ENCODE measurements at places on chromosomes 13 and 19. TPM values are rescaled to one million over a fixed set of nuclear protein-coding genes. Genes with fewer than 3 reads are reported as not detected.

DNA sequence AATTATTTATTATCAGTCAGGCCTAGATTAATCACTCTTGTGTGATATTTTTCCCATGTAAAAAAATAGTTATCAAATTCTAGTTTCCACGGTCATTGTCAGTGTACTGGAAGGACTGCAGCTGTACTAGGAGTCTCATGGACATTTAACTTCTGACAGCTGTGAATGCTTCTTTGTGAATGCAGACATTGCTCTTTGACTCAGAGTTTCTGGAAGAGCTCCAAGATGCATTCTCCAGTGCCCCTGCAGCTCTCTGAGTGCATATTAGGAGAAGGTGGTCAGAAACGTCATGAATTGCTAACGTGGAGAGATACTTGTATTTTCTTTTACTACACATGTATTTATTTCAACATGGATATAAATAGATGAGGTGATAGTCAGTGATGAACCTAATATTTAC lies 9.7 kb upstream of the SLITRK5 start:
- no peaks in the 10 kb centered on the region for H3K36me3 ChIP-seq
- no peak overlapping the region for H3K4me3 ChIP-seq

- no peak overlapping the region for H3K27ac ChIP-seq
- DNase-seq, result no peak
- H3K27me3 ChIP-seq, result no peaks in the 10 kb centered on the region
- no peak overlapping the region for H3K4me3 ChIP-seq
These were observed 161.4 kb downstream of the MTUS2 start for GRCh38 chr13:28981530-28981929.

GRCh38 chr13:32790731-32791130 lies 204.5 kb downstream of the PDS5B start:
- no peak for DNase-seq
- H3K27ac ChIP-seq, result no peak overlapping the region
- no peak overlapping the region for H3K4me3 ChIP-seq

GRCh38 chr19:14450168-14450874 lies 17.2 kb downstream of the PKN1 start:
- H3K27ac ChIP-seq, result no peak overlapping the region
- no peaks in the 10 kb centered on the region for H3K27me3 ChIP-seq
- peaks cover 82% of the 10 kb centered on the region for H3K36me3 ChIP-seq
- DNase-seq, result peak; percentile 74

DNA sequence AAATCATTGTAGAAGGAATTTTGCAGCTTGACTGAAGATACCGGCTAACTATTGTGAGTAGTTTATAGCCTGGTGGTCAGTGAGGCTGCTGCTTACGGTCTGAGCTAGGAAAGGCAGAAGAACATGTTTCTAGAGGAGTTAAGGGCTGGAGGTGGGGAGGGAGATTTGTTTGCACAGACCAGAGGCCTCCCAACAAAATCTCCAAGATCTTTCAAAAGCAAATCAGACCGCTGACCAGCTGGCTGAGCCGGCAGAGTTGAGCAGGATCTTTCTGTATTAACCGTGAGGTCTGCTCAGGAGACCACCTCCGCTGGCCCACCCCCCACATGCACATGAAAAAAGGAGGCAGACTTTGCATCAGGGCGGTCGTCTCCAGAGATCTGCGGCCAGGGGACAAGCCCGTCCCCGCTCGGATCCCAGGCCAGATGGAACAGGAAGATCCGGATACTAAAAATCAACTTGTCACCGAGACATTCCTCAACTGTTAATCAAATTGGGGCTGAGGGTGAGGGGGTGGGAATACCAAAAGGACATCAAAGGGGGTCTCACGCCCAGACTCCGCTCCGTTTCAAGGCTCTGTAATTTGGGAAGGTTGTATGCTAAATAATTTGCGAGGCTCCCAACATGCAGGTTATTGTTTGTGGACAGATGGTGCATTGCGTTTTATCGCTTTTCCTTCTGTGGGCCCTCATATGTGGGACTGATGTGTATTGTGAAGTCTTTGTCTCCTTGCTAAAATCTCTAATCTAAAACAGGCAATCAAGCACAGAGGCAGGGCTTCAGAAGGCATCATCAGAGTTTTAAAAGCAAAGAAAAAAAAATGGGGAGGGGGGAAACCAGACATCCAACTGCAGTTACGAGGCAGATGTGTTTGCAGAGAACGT lies 319.0 kb downstream of the ZNF536 start:
- DNase-seq, result no peak
- H3K27me3 ChIP-seq, result peaks cover 21% of the 10 kb centered on the region
- no peak overlapping the region for H3K4me3 ChIP-seq
- H3K36me3 ChIP-seq, result no peaks in the 10 kb centered on the region
- no peak overlapping the region for H3K27ac ChIP-seq

DNA sequence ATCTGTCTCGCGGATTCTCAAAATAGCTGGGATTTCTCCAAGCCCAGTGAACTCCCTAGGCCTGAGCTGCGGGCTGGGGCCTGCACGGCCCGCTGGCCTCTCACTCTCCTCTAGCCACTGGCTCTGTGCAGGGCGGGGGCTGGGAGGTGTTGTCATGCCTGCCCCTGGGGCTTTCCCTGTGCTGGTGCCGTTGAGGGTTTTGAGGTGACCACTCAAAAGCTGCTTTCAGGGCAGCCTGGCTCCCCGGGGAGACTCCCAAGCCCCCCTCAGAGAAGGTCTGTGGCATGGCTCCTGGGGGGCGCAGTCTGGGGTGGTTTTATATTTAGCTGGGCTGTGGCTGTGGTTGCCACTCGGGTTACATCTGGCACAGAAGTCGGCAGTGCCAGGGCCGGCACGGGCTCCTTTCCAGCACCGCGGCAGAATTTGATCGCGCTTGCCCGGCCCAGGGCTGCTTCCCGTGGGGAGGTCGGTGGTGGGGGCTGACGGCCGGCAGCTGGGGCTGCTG lies 10.0 kb downstream of the NDUFB7 start:
- no peak for DNase-seq
- H3K4me3 ChIP-seq, result no peak overlapping the region
- H3K4me1 ChIP-seq, result peaks cover 50% of the 10 kb centered on the region
- peak overlapping the region; percentile 50 for H3K27ac ChIP-seq

DNA sequence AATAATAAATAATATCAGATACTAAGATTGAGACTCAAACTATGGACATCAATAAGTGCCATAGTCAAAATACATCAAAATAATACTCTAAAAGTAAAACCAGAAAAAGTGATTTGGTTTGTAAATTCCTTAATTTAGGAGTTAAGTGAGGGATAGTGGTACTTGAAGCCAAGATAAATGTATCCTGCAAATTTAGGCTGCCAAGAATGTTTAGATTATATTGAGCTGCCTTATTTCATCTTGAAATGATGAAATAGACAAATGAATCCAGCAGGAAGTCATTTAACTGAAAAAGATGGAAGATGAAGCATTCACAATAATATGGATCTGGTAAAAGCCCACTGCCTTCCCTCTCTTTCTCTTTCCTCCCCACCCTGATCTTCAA lies 112.3 kb downstream of the LRCH1 start:
- DNase-seq, result no peak
- no peaks in the 10 kb centered on the region for H3K27me3 ChIP-seq
- H3K4me1 ChIP-seq, result peaks cover 23% of the 10 kb centered on the region

DNA sequence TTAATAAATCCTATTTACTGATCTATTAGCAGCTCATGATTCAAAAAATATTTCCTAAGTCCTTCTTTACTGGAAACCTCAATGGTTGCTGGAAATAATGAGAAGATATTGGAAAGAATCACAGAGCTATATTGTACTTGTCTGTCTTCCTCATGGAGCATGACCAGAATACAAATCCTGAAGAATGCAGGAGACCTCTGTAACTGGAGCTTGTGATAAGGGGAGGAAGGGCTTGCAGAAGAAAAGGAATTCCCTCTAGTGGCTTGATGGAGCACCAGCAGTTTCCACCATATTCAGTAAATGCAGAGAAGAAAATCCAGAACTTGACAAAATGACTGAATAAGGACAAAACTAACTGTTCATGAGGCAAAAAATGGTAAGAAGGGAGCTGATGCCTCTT lies 1333.1 kb downstream of the EFNB2 start:
- no peak for DNase-seq
- no peaks in the 10 kb centered on the region for H3K27me3 ChIP-seq
- no peak overlapping the region for H3K27ac ChIP-seq
- no peaks in the 10 kb centered on the region for H3K4me1 ChIP-seq

- no peak overlapping the region for H3K4me3 ChIP-seq
- no peak overlapping the region for H3K27ac ChIP-seq
- H3K4me1 ChIP-seq, result no peaks in the 10 kb centered on the region
- H3K36me3 ChIP-seq, result no peaks in the 10 kb centered on the region
These were observed 1486.5 kb upstream of the PRR20A start for GRCh38 chr13:55654243-55654642.

DNA sequence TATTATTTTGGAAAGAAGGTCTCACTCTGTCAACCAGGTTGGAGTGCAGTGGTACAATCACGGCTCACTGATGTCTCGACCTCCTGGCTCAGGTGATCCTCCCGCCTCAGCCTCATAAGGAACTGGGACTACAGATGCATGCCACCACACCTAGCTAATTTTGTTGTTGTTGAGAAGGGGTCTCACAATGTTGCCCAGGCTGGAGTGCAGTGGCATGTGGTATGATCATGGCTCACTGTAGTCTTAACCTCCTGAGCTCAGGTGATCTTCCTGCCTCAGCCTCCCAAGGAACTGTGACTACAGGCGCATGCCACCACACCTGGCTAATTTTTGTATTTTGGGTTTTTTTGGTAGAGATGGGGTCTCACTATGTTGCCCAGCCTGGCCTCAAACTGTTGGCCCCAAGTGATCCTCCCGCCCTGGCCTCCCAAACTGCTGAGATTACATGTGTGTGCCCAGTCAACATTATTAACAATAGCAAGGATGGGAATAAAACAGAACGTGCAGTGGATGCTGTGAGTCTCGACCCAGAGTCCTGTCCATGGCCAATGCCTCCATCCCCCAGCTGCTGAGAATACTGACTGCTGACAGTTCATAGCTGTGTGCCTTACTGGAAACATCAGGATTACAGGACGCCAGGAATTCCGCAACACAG lies 5.4 kb upstream of the MBD3L3 start:
- no peak for DNase-seq
- H3K36me3 ChIP-seq, result no peaks in the 10 kb centered on the region
- H3K4me1 ChIP-seq, result peaks cover 8% of the 10 kb centered on the region
- H3K27ac ChIP-seq, result no peak overlapping the region
- no peaks in the 10 kb centered on the region for H3K27me3 ChIP-seq

PCP2 gene
- total RNA-seq, result 2.1 TPM

TTC9B gene
- not detected for total RNA-seq

All from CD4-positive, alpha-beta T cell (primary cell).